ENCODE measurements at places on chromosomes 2 and 18.
A peak's percentile ranks its signal among the peaks of the same experiment; 100 is the strongest.

- DNase-seq: no peak
Observed at GRCh38 chr2:28102455-28102874, 211.9 kb downstream of the BABAM2 start.

- no peak for DNase-seq
Observed at GRCh38 chr2:33247365-33247764, 229.1 kb upstream of the RASGRP3 start.

DNA sequence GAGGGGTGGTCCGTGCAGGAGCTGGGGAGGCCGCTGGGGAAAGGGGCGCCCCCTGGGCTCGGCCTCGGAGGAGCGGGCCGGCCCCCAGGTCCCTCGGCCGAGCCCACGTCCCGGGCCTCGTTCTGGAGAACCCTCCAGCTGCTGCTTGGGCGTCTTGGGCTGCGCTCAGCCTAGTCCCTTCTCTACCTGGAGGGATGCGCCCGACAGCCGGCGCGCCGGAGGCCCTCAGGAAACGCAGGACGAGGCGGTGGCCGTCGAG lies 293 bp upstream of the D2HGDH start:
- DNase-seq: no peak

- DNase-seq: no peak
Observed at GRCh38 chr2:67997528-67997900, 65.3 kb downstream of the C1D start.

DNA sequence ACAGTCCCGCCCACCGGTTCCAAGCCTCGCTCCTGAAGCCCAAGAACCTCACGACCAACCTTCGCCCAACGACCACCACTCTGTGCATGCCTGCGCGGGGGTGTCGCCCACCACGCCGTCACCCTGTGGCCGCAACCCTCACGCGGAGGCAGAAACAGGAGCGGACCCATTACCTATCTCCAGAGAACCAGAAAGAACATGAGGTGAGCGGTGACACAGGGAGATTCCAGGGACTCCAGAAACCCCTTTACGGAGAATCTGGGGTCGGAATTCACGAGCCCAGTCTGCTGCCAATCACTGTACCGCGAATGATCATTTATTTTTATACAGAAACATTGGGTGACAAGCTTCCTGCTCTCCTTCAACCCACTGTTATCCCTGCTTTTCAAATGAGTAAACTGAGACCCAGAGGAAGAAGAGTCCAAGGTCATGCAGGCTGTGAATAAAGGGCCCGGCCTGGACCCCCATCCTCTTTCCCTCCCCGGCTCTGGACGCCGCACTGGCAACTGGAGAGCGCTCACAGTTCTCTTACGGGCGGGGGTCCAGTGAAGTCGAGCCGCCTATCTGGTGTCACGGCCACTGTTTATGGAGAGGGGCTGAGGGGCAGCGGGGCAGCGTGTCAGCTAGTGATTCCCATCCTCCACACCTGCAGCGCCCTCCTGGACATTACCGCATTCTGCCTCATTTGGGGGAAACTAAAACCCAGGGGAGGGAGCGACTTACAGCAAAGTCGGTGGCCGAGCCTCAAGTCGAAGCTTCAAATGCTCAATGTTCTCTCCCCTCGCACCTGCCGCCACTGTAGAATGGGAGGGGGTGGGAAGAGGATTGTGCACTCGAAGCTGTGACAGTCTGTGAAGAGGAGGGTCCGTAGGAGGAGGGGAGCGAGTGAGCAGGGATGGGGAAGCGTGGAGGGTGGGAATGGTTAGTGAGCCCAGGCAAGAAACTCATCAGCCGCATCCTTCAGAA lies 723 bp upstream of the SLC30A3 start:
- no peak for DNase-seq

- DNase-seq: no peak
Observed at GRCh38 chr18:61169386-61169785, 163.8 kb upstream of the CDH20 start.

GRCh38 chr2:101823347-101823791 lies 125.9 kb downstream of the MAP4K4 start:
- DNase-seq: peak; percentile 57

DNA sequence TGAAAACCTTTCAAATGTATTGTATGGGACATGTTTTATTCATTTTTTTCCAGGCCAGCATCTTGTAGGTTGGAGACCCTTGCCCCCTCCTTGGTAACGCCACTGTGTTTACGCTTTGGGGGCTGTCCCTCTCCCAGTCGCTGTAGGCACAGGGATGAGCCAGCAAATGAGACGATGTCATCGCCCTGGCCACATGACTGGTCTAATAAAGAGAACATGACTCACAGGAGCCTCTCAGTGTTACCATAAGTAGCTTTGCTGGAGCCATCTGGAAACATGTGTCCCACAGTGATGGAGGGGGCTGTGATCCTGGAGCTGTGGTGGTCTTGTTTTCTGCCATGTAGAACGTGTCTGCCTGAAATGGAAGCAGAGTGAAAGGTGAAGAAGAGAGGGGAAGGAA lies 78.9 kb downstream of the CD8B2 start:
- no peak for DNase-seq

GRCh38 chr2:51093016-51093415 lies 61.1 kb upstream of the NRXN1 start:
- DNase-seq: no peak

DNA sequence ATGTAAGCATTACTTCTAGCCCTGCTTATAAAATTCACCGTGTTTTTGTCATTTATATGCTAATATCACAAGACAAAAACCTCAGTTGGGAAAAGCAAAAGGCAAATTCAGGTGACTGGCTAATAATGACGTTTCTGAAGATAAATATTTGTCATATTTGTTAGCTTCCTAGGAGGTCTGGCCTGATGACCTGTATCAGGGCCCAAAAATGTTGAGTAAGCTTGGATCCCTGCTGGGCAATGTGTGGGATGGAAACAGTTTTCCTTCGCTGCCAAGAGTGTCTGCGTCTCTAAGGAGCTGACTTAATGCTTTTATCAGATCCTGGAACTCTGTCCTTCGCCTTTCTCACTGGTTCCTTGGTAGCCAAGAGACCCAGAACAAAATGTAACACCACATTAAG lies 230.1 kb upstream of the PXDN start:
- no peak for DNase-seq

DNA sequence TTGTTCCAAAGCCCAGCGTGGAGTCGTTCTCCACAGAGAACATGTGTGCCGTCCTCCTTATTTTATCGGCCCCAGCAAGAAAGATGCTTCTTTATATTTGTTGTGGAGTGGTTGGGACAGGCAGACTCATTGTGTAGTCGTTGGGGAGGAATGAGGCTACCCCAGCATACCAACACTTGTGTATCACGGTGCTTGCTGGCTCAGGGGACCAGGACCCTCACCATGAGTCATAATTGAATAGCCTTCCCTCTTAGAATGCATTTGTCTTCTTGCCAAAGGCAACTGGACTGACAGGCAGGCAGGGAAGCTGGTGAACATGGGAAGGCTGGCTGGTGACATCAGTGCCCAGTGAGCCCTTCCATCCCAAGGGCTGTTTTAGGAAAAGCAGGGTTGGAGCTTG lies 4.7 kb downstream of the CAPN10 start:
- no peak for DNase-seq

DNA sequence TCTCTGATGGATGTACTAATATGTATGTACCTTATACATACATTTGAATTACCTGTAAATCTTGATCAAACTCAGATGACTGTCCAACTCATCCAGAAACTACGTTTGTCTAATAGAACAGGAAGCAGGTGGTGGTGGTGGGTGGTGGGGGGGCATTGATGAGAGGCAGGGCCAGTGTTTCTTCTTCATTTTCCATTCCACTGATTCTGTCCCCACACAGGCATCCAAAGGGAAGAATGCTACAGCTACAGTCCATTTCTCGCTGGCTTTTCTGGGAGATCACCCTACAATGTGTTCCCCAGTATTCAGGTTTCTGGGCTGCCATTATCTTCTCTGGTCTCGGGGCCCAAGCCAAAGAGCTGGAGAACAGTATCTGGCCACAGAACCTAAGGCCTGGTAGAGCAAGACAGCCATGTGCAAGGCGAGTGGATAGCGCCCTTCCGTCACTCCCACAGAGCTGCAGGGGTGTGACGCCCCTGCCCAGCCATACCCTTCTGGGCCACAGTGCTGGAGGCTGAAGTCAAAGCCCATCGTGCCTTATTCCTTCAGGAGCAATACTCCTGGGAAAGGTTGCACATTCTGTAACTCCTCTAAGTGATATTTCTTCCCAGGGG lies 54.5 kb downstream of the BCL11A start:
- DNase-seq: no peak

- DNase-seq: no peak
Observed at GRCh38 chr2:86621280-86621943, 2.3 kb downstream of the RNF103 start.

GRCh38 chr2:95345563-95346230 lies 48.5 kb downstream of the KCNIP3 start:
- DNase-seq: peak; percentile 7

DNA sequence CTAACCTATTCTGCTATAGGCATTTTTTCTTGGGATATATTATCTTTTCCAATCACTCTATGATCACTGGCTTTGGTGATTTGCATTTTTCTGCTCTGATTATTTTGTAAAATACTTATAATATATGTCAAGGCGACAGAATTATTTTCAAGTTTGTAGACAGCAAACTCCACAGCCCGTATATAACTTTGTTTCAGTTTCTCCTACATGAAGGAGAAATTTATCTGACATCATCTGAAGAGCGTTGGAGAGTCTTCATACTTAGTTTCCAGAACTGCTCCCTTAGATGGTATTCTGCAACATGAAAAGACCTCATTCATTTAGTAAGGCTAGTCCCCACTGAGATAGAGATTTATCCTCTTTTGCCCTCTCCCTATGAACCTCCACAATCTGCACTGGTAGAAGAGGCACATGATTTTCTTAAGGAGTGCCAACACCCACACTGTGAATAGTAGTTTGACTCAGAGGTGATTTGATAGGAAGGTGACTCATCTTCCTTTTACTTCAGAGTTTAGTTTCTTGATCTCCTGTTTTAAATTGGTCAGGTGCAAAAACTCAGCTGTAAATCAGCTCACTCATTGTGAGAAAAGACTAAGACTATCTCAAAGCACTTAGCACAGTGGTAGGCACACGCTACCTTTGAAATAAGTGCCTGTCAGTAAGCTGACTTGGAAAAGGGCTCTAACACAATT lies 1848.6 kb upstream of the CELF4 start:
- no peak for DNase-seq

GRCh38 chr2:123434546-123435395 lies 590.3 kb upstream of the CNTNAP5 start:
- no peak for DNase-seq

DNA sequence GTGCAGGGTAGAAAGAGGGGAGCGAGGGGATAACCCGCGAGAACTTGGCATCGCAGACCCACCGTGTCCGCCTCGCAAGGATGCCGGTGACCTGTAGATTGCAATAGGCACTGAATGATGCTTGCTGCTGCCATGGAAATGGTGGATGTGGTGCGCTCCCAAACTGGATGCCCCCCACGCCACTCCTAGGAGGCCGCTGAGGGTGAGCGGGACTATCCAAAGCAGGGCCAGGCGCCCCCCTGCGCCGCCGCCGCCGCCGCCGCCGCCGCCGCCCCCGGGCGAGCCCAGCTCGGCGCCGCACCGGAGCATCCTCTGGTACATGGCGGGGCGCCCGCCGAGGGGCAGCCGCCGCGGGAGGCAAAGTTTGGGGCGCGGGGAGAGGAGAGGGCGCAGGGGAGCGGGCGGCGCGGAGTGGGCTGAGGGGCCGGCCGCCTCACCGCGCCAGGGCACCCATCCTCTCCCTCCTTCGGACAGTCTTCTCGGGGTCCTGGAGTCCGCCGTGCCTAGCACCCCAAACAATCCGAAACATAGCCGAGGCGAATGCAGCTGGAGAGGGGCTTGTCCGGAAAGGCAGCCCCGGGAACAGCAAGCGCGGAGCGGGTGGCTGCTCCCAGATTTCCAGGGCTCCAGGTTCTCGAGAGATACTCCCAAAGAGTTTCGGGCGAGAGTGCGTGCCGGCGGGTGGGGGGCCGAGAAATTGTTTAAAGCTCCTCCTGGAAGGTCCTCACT lies 685.1 kb downstream of the NRXN1 start:
- DNase-seq: no peak

DNA sequence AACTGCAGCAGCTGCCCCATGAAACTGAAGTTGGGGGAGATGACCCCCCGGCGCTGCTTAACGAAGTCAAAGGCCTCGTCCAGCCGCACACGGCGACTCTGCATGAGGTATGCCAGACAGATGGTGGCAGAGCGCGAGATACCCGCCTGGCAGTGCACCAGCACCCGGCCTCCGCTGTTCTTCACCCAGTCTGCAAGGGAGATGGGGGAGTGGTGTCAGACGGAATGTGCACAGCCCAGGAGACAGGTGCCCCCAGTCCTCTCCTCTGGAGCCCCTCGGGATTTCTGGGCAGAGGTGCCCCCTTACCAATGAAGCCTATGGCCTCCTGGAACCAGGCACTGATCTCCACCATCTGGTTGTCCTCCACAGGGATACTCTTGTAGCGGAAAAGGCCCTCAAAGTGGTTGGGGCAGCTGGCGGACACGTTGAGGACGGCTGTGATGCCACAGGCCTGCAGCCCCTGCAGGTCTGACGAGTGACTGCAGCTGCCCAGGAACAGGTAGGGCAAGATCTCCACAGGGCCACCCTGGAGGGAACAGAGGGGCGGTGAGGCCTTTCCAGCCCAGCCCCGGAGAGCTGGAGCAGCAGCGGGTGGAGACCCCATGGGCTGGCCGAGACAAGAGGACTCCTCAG lies 1.3 kb downstream of the DUSP2 start:
- no peak for DNase-seq

- DNase-seq: no peak
Observed at GRCh38 chr2:174586418-174587295, 10.9 kb downstream of the WIPF1 start.

GRCh38 chr2:50661682-50662081 lies 370.2 kb downstream of the NRXN1 start:
- no peak for DNase-seq

DNA sequence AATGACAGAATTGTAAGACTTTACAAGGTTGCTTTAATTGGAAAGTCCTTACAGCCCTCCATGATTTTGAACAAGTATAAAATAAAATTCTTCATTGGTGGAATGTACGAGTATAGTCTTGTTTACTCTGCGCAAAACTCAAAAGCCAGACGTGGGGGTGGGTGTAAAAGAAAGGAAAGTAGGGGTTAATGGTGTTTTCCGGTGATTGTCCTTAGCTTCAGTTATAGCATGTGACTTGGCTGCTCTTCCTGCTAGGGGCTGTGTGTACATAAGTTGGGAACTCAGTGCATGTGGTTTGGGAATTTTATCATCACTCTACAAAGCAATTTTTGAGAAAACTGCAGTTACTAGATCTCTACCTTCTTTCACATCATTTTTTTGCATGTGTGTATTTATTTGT lies 82.4 kb upstream of the CAVIN2 start:
- DNase-seq: no peak

GRCh38 chr2:109128616-109129355 lies at the start of gene SH3RF3:
Gene SH3RF3, plus strand, starts transcription at chr2:109129205.
- DNase-seq: no peak

Data from stimulated activated CD8-positive, alpha-beta memory T cell treated with anti-CD3 and anti-CD28 coated beads, Interleukin-12 subunit alpha, Interleukin-12 subunit beta, amount 100 ng/mL, for 1 hour (primary cell).